ENCODE measurements at places on chromosomes 3 and 15. TPM values are rescaled to one million over a fixed set of nuclear protein-coding genes. Genes with fewer than 3 reads are reported as not detected.

The PLIN1 gene
- 0.22 TPM for total RNA-seq

The CAMK1 gene
- 66.6 TPM for total RNA-seq

The PRR20G gene
- total RNA-seq, result not detected

The TIMP4 gene
- 5.1 TPM for total RNA-seq

The RTP3 gene
- total RNA-seq, result not detected

The ACTRT3 gene
- total RNA-seq, result 3.7 TPM

Measured in uterine smooth muscle cell (primary cell).